ENCODE measurements at places on chromosomes 5 and 9. TPM values are rescaled to one million over a fixed set of nuclear protein-coding genes. Genes with fewer than 3 reads are reported as not detected.
A peak's percentile ranks its signal among the peaks of the same experiment; 100 is the strongest.

DNA sequence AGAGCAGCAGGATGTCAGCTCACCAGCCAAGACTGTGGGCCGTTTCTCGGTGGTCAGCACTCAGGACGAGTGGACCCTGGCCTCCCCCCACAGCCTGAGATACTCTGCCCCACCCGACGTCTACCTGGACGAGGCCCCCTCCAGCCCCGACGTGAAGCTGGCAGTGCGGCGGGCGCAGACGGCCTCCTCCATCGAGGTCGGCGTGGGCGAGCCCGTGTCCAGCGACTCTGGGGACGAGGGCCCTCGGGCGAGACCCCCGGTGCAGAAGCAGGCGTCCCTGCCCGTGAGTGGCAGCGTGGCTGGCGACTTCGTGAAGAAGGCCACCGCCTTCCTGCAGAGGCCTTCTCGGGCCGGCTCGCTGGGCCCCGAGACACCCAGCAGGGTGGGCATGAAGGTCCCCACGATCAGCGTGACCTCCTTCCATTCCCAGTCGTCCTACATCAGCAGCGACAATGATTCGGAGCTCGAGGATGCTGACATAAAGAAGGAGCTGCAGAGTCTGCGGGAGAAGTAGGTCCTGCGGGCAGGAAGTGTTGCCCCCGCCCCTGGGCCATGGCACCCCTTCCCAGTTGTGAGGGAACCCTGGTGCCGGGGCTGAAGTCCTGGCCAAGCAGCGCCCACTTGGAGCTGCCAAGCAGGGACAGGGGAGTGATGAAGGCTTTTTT is 108.9 kb downstream of the WNK2 start:
- no peak for ATAC-seq

DNA sequence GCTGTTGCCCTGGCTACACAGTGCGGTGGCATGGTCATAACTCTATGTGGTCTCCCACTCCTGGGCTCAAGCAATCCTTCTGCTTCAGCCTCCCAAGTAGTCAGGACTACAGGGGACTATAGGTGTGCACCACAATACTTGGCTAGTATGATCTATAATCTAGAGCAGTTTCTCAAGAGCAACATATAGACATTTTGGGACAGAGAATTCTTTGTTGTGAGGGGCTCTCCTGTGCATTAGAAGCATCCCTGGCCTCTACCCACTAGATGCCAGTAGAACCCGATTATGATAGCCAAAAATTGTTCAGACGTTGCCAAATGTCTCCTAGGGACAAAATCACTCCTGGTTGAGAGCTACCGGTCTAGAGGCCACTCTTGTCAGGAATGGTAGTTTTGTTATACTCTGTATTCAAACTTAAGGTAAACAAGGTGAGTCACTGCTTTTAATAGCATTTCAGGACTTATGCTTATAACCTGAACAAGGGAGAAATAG is 7.2 kb downstream of the ANKHD1 start:
- ATAC-seq, result peak; percentile 52

The C9 gene
- total RNA-seq, result not detected

The STPG3 gene
- not detected for total RNA-seq

GRCh38 chr9:15972760-15973159 is 419.9 kb downstream of the CCDC171 start:
- ATAC-seq, result no peak

DNA sequence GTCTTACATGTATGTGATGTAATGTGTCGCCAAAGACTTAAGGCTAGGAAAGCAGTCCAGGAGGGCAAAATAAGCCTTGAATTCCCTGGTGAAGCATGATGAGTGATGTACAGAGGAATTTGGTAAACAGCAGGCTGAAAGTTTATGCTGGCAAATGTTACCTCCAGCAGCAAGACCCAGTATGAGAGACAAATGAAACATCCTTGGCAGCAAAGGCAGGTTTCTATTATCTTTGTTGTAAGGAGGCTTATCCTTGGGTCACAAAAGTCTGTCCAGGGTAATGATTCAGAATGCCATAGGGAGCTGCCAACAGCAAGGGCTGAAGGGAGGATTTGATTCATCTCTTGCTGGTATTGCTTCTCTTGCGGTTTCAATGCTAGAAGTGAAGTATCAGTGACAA is 75.9 kb upstream of the HTR4 start:
- ATAC-seq, result no peak

DNA sequence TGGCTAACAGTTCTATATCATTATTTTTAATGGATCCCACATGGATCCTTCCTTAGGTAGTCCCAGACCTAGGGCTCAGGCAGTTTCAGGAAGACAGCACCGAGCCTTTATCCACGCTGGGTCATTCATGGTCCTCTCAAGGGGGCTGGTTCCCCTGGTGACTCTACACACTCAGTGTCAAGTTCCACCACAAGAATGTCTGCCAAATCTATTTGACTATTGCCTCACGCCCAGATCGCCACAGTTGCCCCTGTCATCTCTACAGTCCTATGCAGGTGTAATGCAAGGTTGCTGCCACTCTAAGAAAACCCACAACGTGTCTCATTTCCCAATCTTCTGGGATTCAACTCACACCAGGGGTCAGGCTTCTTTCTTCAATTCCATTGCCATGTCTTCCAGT is 8.0 kb upstream of the ZNF366 start:
- ATAC-seq, result no peak

Data from esophagus mucosa (tissue), 1 donor.